Dermis blood vessel endothelial cell (primary cell): ENCODE measurements at places on chromosomes 3 and 15.

DNA sequence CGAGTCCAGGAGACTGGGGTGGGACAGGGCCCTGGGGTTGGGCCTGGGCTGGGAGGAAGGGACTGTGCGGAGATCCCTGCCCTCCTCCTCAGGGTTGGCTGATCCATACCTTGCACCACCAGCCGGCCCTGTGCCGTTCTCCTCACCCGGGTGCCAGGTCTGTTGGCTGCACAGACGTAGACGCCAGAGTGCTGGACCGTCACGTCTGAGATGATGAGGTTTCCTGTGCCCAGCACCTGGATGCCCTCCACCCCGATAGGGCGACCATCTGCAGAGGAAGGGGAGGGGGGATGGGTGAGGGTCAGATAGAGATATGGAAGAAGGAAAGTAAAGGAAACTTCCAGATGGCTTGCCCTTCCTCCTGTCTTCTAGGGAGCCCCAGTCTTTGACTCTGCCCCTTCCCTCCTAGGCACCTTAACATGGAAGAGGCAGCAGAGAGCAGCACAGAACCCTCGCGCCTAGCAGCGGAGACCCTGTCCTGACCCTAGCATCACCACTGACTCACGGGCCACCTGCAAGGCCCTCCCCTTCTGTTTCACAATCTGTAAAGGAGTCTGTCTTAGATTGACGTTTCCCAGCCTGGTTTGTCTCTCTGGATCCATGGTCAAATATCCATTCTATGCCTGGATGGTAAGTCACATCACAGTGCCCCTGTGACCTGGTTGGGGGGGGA is 28.8 kb downstream of the RNU5B-1 start:
- DNase-seq = no peak

GRCh38 chr15:42628761-42629160 is 53.4 kb downstream of the STARD9 start:
- no peak for DNase-seq

- DNase-seq = no peak
Observed at GRCh38 chr15:58490888-58491473, 59.2 kb downstream of the LIPC start.

DNA sequence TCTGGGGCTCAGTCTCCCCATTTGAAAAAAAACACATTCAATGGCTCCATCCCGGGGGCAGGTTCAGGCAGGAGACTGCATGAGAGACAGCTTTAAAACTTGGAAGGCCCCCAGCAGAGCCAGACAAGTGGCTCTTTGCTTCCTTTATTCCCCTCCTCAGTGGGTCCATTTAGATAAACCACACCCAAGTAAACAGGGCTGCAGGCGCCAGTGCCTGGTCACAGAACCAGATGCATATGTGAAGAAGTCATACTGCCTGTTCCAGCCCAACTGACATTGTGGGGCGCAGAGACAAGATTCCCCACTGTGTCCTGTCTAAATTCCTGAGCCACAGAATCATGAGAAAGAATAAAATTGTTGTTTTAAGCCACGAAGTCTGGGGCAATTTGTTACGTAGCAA is 9.0 kb downstream of the FBN1 start:
- DNase-seq = no peak
